Activated CD8-positive, alpha-beta memory T cell treated with anti-CD3 and anti-CD28 coated beads for 48 hours (primary cell): ENCODE measurements at places on chromosomes 2 and 18.

- DNase-seq = no peak
Measured at GRCh38 chr2:206824087-206824618, 58.7 kb downstream of the FASTKD2 start.

DNA sequence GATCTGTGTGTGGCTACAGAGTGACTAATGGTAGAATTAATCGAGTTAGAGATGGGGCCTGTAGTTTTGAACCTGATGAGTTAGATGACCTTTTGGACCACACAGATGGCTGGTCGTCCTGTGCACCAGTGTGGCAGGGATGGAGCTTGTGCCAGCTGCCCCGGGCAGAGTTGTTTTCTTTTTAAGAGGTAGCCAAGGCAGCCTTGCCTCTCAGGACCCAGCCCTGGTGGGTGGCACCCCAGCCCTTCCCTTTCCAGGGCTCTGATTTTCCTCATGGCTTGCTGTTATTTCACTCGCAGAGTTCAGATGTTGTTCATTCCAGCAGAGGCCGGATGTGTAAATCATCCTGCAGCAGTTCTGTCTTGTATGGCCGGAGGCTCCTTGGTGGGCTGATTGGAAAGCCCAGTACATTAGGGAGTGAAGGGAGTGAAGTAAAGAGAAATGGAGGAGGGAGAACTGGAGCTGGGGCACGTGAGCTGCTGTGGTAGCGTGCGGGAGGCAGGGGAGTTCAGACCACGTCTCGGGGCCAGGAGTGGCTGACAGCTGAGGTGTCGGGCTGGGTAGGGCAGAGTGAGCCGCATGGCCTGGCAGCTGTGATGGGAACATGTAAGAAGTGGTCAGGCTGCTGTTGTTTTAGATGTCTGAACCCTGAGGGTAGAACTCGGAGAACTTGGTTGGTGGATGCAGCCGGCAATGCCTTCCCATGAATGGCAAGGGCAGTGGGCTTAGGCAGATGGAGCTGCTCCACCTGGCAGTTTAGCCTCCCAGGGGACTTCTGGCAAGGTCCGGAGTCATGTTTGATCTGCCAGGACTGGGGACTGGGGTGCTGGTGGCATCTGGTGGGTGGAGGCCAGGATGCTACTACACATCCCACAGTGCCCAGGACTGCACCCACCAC is 28.8 kb downstream of the ASAP2 start:
- DNase-seq = no peak

- DNase-seq = no peak
Measured at GRCh38 chr2:241762321-241762932, 14.2 kb upstream of the GAL3ST2 start.

- DNase-seq = no peak
Measured at GRCh38 chr18:31230495-31230894, 67.8 kb upstream of the DSC1 start.

DNA sequence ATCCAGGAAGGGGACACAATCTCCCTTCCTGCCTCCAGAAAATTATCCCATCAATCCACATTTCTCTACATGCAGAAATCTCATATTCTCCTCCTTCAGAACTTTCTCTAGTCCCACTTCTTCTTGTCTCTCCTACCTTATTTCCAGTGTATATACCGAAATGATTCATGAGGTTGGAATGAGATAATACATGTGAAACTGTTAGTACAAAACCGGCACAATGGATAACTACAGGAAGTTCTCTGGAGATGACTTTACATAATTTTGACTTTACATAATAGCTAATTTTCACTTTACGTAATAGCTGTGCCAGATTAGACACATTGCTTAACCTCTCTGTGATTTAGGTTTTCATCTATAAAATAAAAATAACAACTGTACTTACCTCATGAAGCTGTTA is 801.3 kb downstream of the ERBB4 start:
- no peak for DNase-seq

GRCh38 chr2:118050974-118051373 is 37.1 kb upstream of the CCDC93 start:
- no peak for DNase-seq

DNA sequence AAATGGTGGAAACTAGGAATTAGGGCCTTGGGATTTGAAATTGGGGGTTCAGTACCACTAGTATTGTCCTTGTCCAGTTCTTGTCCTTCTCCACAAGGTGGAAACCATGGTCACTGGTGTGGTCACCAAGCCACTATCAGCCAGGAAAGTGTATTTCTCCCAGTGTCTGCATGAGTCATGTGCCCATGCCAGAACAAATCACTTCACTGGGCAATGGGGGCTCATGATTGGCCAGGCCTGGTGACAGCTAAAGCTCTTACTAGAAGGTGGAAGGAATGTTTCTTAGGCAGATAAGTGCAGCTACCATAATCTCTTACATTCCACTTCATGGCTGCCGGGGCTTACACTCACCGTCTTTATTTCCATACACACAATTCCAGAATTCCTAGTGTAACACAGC is 124.8 kb upstream of the TACR1 start:
- DNase-seq = no peak

DNA sequence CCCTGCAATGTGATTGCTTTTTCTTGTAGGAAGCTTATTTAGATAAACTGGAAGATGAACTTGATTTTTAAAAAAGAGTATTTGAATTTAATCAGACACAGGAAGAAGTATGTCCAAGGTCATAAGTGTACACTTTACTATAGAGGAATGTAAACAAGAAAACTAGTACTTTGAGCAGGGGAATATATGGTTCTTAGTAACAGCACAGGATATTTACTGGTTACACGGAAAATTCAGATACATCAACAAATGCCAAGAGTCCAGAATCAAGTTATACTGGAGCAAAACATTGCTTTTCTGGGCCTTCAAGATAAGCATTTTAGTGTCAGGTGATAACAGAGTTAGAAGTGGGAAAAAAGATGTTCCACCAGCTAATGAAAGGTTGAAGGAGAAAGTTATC is 75.5 kb downstream of the EFEMP1 start:
- no peak for DNase-seq

GRCh38 chr2:127254386-127254981 is 34.4 kb upstream of the CYP27C1 start:
- no peak for DNase-seq

- DNase-seq = no peak
Measured at GRCh38 chr2:240875228-240876034, 6.8 kb downstream of the AGXT start.

DNA sequence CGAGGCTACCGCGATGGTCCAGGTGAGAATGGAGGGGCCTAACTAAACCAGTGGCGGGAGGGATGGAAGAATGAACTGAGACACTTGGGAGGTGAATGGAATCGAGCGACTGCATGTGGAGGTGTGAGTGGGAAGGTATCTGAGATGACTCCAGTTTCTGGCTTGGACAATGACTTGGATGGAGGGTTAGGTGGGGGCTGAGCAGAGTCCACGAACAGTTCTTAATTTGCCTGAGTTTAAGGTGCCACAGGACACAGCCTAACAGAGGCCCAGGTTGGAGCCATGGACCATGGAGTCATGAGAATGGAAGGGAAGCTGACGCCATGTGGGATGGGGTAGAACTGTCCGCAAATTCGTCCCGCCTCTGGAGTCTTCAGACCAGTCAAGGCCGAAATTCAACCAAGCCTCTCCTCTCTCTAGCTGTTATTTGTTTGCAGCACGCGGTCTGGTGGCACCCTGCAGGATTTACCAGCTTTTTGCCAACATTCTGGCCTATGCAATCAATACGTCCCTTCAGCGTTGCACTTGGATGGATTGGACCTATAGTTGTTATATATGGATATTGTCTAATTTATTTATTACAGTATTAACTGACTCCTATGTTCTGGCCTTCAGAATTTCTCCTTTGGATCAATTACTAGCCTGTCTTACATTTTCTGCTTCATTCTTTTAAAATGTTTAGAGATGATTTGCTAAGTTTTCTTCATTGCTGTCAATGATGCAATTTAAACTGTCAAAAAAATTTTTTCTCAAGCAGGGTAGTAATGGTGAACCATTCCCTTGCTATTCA is 940 bp upstream of the BOLA3 start:
- no peak for DNase-seq

- peak; percentile 20 for DNase-seq
Measured at GRCh38 chr2:101419096-101419663, 31.9 kb upstream of the CREG2 start.

DNA sequence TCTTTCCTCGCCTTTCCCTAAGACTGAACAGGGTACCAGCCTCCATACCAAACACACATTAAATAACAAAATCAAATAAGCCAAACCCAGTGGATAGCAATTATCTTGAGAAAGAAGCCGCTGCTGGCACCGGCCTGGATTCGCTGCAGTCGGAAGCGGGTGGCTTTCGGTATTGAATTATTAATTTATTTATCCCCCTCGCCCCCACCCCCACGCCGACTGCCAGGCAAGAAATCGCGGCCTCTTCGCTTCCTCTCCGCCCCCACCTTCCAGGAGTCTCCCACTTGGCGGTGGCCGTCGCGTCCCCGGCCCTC is 370 bp upstream of the ZNF804A start:
- no peak for DNase-seq

DNA sequence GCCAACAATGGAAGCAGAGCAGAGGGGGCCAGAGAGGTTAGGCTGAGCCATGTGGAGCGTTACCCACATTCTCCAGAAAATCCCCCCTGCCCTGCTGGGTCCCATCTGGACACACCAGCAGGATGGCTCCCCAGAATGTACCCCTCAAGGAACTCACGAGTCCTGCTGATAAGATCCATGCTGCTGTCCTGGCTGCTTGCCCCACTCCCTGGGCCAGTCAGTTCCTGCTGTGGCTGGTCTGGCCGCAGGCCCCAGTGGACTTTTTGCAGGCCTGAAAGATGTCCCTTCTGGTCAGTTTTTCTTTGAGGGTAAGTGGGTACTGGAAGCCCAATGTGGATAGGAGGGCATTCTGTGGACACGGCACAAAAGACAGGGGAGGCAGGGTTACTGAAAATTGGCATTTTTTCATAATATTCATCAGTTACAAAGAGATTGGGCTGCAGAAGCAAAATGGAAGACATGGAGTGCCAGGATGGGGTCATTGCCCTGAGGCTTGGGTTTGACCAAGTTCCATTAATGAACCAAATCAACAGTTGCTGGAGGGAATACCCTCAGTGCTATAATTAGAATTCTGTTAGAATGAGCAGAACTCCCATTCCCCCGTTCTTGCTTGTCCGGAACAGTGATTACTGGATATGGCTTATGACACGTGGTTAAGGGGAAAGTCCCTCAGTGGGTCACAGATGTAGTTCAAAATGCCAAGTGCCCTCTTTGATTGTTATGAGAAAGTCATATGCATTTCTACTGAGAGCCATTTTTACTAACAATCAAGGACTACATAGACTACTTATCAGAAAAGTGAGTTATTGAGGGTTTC is 38.7 kb downstream of the SLC4A5 start:
- DNase-seq = no peak

DNA sequence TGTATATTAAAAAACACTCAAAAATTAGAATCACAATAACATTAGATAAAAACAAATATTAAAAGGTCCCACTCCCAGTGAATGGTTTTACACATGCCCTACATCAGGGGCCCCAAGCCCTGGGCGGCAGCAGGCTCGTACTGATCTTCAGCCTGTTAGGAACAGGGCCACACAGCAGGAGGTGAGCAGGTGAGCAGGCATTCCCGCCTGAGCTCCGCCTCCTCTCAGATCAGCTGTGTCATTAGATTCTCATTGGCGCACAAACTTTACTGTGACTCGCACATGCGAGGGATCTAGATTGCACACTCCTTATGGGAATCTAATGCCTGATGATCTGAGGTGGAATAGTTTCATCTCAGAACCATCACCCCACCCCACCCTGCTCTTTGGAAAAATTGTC is 74.2 kb downstream of the MBD2 start:
- no peak for DNase-seq

DNA sequence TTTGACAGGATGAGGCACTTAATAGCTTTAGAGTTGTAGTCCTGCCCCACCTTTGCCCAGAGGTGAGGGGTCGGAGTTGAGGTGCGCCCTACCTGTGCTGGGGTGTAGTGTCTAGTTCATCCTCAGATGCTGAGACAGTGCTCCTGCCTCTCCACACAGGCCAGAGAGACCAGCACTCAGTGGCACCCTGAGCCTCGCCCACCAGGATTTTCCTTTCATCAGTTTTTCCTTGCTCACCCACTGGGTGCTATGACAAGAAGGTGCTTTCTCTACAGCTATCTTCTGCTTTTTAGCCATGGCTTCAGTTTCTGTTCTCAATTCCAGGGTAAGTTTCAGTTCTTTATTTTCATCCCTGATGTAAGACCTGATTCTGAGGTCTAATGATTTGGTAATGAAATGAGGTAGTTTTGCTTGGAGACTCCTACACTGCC is 16.8 kb upstream of the TMEM131 start:
- peak; percentile 29 for DNase-seq

GRCh38 chr18:35968278-35968880 is 4.1 kb upstream of the RMP24 start:
- no peak for DNase-seq

- DNase-seq = no peak
Measured at GRCh38 chr2:119306196-119306590, 60.4 kb downstream of the C2orf76 start.

- DNase-seq = no peak
Measured at GRCh38 chr2:219037783-219038499, 3.4 kb downstream of the CFAP65 start.

DNA sequence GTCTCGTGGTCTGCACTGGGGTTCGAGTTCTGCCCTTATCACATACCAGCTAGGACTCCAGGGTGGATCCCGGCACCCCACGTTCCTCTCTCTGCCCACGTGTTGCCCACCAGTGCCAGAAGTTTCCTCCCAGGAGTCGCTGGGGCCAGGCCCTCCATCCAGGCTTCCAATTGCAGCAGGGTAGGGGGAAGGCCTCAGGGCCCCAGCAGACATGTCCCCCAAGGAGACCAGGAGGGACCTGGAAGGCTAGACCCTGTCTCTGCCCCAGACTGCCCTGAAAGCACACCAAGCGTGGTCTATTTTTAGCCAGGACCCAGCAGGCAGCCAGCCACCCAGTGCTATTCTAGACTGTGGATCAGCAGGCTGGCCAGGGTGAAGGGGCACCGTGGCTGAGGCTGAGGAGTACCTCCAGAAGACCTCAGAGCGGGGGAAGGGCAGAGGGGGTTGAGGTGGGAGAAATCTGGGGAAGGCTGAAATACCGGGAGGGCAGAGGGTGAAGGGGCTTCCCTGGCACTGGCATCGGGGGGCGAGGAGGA is 18.8 kb upstream of the TNS1 start:
- no peak for DNase-seq

DNA sequence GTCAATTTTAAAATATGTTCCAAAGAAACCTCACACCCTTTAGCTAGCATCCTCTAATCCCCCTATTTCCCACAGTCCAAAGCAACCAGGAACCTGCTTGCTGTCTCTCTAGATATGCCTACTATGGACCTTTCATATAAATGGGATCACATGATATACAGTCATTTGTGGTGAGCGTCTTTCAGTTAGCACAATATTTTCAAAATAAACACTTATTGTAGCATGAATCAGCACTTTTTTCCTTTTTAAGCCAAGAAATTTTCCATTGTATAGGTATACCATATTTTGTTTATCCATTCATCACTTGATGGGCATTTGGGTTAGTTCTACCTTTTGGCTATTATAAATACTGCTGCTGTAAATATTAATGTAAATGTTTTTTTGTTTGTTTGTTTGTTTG is 223.0 kb upstream of the DOK6 start:
- no peak for DNase-seq

DNA sequence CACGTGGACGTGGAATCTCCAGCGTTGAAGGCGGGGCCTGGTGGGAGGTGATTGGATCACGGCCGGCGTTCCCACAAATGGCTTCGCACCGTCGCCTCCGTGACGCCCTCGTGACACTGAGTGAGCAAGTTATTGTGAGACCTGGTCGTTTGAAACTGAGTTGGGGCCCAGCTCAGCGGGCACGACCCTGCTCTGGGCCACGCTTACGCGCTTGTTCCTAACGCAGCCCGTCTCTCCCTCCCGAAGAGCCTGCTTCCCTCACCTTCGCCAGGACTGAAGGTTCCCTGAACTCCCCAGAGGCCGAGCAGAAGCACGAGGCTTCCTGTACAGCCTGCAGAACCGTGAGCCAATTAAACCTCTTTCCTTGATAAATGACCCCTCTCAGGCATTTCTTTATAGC is 121.8 kb downstream of the RTP5 start:
- DNase-seq = no peak
